Motor neuron (in vitro differentiated cells): ENCODE measurements at places on chromosomes 3 and 15. TPM values are rescaled to one million over a fixed set of nuclear protein-coding genes. Genes with fewer than 3 reads are reported as not detected.

CYP19A1 gene
- 0.38 and 0.56 TPM in 2 replicates for total RNA-seq

IRAK2 gene
- total RNA-seq: 0.77 and 0.98 TPM in 2 replicates

THBS1 gene
- 4.9 and 6.6 TPM in 2 replicates for total RNA-seq

LEKR1 gene
- total RNA-seq: 3.2 and 5.4 TPM in 2 replicates

DLL4 gene
- total RNA-seq: 9.0 and 10.1 TPM in 2 replicates

RHCG gene
- 0.76 and 0.87 TPM in 2 replicates for total RNA-seq

RLBP1 gene
- total RNA-seq: not detected in 2 replicates

STARD5 gene
- 0.92 and 1.5 TPM in 2 replicates for total RNA-seq

ST8SIA2 gene
- 15.8 and 16.4 TPM in 2 replicates for total RNA-seq

ACVR2B gene
- total RNA-seq: 48.2 and 51.3 TPM in 2 replicates

KY gene
- 0.60 and 0.81 TPM in 2 replicates for total RNA-seq

ZCWPW2 gene
- 1.0 TPM in 2 replicates for total RNA-seq

ATP13A3 gene
- total RNA-seq: 17.8 and 20.7 TPM in 2 replicates

IL17RD gene
- 9.2 and 9.3 TPM in 2 replicates for total RNA-seq

TBC1D5 gene
- total RNA-seq: 42.7 and 55.2 TPM in 2 replicates

CHRM5 gene
- 0.76 and 0.81 TPM in 2 replicates for total RNA-seq

TMCO5A gene
- 1.9 TPM in 1 of 2 replicates, not detected in the other for total RNA-seq

FANCD2OS gene
- total RNA-seq: not detected in 2 replicates

ISL2 gene
- 11.1 and 14.1 TPM in 2 replicates for total RNA-seq

PCLAF gene
- total RNA-seq: 2.2 and 2.9 TPM in 2 replicates
